Activated CD8-positive, alpha-beta memory T cell treated with anti-CD3 and anti-CD28 coated beads, Interleukin-2, amount 10 ng/mL, durations not matched to agents 7 days and 5 days (primary cell): ENCODE measurements at places on chromosomes 1 and 21.
A peak's percentile ranks its signal among the peaks of the same experiment; 100 is the strongest.

DNA sequence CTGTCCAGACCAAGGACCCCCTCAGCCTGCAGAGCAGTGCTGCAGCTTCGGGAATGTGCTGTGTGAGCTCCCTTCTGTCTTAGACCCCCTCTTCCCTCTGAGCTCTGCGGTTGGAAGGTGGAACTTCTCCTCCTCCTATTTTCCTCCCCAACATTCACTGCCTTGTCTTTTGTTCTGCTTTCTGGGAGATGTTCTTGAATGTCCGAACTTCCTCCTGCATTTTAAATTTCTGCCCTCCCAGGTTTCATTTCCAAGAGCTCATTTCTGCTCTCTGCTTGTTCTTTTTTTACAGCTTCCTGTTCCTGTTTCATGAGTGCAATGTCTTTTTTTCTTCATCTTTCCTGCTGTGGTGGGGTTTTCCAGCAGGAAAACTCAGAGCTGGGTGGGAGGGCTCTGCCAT is 29.3 kb downstream of the RRP1 start:
- DNase-seq, result no peak

- no peak for DNase-seq
Observed at GRCh38 chr1:177859572-177859971, 110.3 kb downstream of the SEC16B start.

GRCh38 chr1:67571901-67572593 is 113.0 kb upstream of the GADD45A start:
- DNase-seq, result no peak

DNA sequence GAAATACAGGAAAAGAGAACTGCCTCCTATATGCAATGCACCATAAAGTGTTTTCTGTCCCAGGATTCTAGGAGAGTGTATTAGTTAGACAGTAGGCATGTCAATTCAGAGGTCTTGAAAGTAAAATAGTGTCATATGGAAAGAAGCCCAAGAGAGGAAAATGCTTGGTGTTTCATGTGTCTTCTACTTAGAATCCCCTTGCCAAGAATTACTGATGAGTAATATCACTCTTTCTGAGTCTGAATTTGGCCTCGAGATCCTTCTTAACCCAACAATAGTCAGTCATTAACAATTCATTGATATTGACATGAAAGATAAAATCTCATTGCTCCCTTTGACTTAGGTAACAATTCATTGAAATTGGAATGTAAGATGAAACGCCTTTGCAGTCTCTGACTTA is 972.2 kb downstream of the TTLL7 start:
- no peak for DNase-seq

- DNase-seq, result no peak
Observed at GRCh38 chr1:183051546-183051945, 28.3 kb downstream of the LAMC1 start.

- DNase-seq, result peak; percentile 18
Observed at GRCh38 chr1:179826626-179827280, 50.9 kb downstream of the TOR1AIP2 start.

DNA sequence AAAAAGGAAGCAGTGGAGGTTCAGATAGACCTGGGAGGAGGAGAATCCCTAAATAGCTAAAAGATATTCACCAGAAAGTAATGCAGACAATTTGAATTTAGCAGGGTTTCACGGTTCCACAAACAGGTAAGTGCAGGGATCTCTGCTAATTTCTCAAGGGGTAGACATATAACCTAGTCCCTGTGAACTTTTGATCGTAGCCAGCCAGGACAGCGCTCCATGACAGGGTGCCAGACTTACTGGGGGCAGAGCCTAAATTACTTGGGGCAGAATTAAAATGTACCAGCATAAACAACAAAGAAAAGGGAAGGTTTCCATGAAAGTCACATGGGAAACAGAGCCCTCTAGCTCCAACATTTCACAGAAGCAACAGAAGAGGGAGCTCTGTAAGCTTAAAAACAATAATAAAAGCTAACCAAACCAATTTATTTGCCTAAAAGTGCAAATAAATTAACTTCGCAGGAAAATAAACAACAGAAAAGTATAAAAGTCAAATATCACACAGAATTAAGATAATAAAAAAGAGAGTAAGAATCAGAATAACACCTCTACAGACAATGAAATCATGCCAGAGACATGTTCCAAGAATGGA is 198.3 kb downstream of the DUSP10 start:
- no peak for DNase-seq

DNA sequence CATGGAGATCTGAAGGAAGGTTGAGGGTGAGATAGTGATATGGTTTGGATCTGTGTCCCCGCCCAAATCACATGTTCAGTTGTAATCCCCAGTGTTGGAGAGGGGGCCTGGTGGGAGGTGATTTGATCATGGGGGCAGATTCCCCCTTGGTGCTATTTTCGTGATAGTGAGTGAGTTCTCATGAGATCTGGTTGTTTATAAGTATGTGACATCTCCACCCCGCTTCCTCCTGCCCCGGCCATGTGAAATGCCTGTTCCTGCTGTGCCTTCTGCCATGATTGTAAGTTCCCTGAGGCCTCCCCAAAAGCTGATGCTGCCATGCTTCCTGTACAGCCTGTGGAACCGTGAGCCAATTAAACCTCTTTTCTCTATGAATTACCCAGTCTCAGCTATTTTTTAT is 451.9 kb upstream of the VAMP3 start:
- DNase-seq, result no peak

GRCh38 chr21:37373539-37373938 is 7.0 kb downstream of the DYRK1A start:
- no peak for DNase-seq

GRCh38 chr1:115544131-115544530 is 97.6 kb upstream of the VANGL1 start:
- DNase-seq, result no peak

DNA sequence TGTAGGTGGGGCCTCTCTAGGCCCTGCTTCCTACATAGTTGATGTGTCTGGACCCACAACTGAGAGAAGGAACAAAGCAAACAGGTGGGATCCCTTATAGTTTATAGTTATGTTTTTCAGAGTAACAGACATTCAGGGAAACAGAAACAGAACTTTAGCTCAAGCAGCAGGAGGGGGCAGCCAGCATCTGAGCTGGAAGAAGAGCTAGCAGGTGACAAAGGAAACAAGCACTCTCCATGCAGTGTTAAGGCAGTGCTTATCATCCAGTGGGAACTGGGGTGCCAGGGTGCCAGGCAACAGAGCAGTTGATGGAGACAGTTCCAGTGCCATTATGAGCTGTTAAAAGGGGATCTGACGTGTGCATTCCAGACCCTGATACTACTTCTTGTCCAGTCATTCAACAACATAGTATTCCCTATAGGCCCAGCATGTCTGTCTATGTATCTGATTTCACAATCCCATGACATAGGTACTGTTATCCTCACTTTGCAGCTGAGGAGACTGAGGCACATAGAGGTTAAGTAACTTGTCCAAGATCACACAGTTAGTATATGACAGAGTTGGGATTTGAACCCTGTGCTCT is 13.5 kb downstream of the HIVEP3 start:
- DNase-seq, result peak; percentile 21

DNA sequence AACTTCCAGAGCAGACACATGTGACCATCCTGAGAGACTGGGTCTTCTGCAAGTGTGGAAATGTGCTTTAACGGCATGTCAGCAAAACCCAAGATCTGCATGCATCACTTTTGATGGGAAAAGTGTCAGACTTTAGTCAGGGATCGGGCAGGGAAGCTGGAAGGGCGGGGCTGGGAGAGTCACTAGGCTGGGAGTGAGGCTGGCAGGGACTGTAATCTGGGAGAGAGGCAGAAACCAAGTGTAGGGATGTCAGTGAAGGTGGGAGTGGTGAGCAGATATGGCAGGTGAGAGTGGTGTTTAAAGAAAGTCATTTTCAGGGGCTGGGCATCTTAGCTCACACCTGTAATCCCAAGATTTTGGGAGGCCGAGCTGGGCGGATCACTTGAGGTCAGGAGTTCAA is 11.3 kb downstream of the CDA start:
- DNase-seq, result no peak

DNA sequence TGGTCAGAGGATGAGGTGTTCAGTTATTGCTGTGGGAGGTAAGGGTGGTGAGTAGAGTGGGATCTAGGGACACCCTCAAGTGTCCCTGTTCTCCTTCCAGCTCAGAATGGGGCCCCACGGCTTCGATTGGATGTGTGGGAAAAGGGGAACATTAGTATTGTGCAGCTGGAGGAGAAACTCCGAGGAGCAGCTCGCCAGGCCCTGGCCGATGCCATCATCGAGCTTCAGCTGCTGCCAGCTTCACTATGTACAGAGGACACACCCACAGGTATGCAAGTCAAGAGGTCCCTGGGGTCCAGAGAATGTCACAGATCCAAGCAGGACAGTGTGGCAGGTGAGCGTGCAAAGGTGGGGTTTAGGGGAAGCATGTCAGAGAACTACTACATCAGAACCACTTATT is 13.9 kb downstream of the HYI start:
- no peak for DNase-seq

DNA sequence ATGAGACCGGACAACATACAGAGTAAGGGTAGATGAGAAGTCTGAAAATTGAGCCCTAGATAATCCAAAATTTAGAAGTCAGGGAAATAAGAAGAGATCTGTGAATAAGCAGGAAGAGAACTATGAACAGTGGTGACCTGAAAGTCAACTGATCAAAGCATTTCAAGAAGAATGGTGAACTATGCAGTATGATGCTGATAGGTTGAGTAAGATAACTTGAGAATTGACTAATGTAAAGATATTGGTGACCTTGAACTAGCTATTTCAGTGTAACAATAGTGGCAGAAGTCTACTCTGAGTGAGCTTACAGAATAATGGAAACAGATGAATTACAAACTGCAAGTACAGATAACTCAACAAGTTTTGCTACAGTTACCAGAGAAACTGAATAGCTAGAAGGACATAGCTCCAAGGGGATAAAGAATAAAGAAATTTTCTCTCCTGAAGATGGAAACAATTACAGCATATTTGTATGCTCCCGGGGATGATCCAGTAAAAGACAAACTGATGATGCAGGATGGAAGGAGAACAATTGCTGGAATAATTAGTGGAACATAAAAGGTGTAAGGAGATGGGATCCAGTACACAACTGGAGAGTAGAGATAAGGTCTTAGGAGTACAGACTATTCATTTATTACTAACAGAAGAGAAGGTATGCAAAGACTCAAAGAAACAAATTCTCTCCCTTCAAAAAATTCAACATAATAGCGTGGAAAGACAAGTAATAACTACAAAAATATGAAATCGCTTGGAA is 10.9 kb downstream of the NRDC start:
- DNase-seq, result no peak

DNA sequence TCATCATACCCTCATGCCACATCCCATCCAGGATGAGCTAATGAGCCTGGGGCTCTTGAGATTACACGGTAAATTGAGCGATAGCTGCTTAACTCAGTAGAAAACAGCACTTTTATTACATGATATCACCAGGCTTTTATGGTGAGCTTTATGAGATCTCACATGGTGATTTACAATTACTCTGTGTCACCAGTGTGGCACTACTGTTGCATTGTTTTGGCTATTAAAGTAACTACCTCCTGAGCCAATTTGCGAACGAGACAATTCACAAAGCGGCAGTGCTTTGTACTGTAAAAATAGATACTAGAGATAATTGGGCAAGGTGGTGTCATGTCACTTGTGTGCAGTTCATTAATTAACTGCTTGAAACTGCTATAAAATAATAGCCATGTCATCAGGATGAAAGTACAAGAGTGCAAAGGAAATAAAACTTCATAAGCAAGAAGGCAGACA is 767.7 kb upstream of the ADGRL2 start:
- DNase-seq, result no peak

DNA sequence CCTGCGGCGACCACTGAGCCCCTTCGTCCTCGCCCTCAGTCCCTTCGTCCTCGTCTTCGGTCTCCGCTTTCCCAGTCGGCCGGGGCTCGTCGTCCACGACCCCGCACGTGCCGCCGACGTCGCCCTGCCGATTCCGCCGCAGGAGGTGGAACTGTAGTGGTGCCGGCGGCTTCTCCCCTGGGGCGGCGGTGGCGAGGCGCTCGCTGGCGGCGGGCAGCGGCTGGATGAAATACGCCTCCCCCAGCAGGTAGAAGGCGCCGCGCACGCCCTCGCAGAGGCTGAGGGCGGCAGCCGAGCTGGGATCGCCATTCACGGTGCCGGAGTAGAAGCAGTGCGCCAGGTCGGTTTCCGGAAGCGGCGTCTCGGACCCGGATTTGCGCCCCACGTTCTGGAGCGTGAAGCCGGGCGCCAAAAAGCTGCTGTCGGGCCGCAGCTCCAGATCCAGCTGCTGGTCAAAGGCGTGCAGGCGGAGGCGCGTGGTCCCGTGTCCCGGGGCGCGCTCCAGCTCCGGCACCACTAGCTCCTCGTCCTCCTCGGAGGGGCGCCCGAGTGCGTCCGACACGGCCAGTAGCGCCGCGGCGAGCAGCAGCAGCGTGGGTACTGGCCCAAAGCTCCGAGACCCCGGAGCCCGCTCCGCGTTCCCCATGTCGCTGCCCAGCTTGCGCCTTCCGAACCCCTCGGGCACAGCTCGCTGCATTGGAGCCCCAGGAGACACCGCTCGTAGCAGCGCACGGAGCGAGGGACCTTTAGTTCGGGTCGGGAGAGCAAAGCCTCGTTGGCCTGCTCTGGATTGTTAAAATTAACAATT is 747 bp downstream of the ADAMTS1 start:
- DNase-seq, result no peak

- no peak for DNase-seq
Observed at GRCh38 chr1:61531716-61532115, 193.2 kb downstream of the TM2D1 start.

DNA sequence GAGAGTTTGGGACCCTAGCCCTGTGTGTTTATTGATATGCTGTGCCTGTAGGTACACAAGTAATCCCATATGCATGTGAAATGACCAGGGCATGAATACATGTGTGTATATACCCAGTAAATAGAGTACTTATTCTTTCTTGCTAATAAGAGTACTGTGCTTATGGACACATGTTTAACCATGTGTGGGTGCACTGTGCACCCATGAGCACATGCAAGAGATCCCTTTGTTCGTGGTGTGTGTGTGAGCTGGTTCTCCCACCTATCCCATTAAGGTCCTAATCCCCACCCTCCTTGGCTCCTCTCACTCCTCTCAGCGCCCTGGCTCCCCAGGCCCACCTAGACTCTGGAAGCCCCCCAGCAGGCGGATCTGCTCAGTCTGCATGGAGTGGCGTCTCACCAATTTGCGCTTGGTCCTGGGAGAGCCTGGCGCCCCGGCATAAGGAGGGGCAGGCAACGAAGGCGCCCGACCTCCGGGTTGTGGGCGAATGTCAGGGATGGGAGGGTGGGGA is 2.2 kb upstream of the LIX1L start:
- DNase-seq, result no peak

GRCh38 chr1:112358061-112358770 is 37.8 kb upstream of the CTTNBP2NL start:
- DNase-seq, result no peak

- no peak for DNase-seq
Observed at GRCh38 chr1:171185091-171185490, at the start of gene FMO2. Gene FMO2, plus strand, starts transcription at chr1:171185300. Its CDS starts 414 bp downstream, at chr1:171185714.

DNA sequence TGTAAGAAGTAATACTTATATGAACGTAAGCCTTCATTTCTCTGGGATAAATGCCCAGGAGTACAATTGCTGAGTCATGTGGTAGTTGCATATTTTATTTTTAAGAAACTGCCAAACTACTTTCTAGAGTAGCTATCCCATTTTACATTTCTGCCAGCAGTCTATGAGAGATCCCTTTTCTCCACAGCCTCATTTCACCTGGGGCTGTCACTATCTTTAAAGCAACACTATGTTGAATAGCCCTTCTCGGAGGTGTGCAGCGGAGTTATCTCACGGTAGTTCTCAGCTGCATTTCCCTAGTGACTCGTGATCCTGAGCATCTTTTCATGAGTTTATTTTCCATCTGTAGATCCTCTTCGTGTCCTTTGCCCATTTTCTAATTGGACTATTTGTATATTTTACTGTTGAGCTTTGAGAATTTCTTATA is 93.4 kb downstream of the ADARB1 start:
- DNase-seq, result no peak

- DNase-seq, result no peak
Observed at GRCh38 chr1:8460132-8460544, 142.2 kb downstream of the SLC45A1 start.
